ENCODE measurements at places on chromosomes 6 and 20. TPM values are rescaled to one million over a fixed set of nuclear protein-coding genes. Genes with fewer than 3 reads are reported as not detected.

NFATC2 gene
- 49.8 TPM for total RNA-seq

DNA sequence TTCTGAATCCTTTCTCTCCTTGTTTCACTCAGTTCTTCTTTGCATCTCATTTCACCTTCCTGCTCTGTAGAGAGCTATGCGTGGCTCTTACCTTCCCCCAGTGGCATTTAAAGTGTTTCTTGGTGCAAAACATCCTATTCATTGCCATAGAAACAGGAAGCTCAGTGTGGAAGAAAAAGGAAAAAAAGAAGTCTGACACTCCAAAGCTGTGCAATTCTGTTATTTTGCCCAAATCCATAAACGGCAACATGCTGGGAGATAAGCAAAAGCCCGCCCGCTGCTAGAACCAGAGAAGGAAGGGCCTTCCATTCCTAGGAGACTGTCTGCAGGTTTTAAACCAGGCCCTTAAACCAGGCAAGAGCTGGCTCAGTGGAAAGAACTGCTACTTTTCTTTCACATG, 247.1 kb downstream of the HIVEP2 start:
- DNase-seq = no peak

GRCh38 chr6:132161283-132161682, 210.1 kb upstream of the CCN2 start:
- DNase-seq = no peak

DNA sequence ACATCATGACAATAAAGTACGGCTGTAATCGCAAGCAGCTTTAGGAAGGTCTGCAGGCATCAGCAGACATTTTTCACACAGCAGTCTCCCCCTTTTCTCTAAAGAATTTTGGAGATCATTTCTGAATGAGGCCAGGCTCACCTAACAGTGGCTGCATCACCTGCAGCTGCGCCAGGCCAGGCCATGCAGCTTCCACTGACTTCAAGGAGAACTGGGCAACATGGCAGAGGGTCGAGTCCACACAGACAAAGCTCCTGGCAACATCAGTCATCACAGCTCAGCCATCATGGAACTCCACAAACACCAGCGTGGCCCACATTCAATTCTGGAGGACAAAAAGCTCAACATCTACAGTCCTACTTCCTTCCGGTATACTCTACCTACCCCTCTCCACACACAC, 17.8 kb upstream of the FOXC1 start:
- no peak for DNase-seq

- DNase-seq = no peak
Observed at GRCh38 chr20:50824137-50824536, 29.3 kb downstream of the BCAS4 start.

DNA sequence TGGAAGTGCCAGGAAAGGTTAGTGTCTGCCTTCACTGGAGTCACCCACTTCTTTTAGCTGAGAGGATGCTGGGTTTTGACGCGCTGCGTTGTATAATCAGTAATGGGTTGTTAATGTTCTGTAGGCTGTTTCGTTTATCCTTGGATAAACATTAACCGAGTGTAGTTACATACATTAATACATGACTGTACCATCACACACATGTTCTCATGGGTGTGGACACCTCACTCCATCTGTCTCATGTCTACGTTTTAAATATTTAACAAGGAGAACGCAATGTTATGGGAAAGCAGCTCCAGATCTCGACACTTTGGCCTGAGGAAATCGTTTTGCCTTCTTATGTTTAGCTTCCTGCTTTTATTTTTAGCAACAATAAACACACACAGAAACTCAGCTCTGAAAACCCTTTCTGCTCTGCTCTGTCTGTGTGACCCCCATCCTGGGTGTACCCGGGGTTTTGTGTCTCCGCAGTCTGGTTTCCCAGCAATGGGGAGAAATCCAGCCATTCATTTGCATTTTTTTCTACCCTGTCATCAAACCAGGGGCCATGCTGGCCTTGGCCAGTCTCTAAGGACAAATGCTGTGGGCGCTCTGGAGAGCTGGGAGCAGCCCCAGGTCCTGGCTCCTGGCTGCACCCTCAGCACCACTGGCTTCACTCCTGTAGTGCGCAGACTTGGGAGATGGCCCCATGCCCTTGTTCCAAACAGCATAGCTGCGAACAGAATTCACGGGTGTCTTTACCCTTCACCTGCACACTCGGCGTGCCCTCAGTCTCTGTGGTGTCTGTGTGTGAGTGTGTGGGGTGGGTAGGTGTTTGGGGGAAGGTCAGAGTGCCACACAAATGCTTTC, 110.8 kb downstream of the ERMARD start:
- DNase-seq = no peak

Measured in activated CD4-positive, alpha-beta T cell treated with anti-CD3 and anti-CD28 coated beads for 36 hours (primary cell).